T-helper 17 cell (primary cell): ENCODE measurements at places on chromosomes 1 and 21. TPM values are rescaled to one million over a fixed set of nuclear protein-coding genes. Genes with fewer than 3 reads are reported as not detected.

COL16A1 gene
- not detected for total RNA-seq

CFAP141 gene
- not detected for total RNA-seq

TSPAN1 gene
- not detected for total RNA-seq

IL10 gene
- 0.76 TPM for total RNA-seq

HIVEP3 gene
- total RNA-seq: 11.1 TPM

LAMC2 gene
- not detected for total RNA-seq
